NCI-H1417 treated with DMSO at 0.1 percent for 48 hours (cell line): ENCODE measurements at places on chromosomes 1 and 21.

DNA sequence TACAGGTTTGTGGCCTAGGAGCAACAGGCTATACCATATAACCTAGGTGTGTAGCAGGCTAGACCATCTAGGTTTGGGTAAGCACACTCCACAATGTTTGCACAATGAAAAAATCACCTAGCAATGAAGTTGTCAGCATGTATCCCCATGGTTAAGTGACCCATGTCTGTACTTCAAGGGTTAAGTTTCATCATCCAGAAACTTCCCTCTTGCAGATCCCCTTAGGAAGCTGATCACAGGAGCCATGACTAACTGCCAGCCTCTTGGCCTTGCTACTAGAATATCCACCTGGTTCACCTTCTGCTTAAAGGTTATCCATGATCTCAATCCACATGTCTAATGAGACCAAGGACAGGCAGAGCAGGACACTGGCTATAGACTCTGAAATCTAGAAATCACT lies 3.5 kb upstream of the UBXN10 start:
- DNase-seq = no peak

GRCh38 chr1:3651026-3651929 lies 1.0 kb upstream of the TP73 start:
- DNase-seq = no peak

DNA sequence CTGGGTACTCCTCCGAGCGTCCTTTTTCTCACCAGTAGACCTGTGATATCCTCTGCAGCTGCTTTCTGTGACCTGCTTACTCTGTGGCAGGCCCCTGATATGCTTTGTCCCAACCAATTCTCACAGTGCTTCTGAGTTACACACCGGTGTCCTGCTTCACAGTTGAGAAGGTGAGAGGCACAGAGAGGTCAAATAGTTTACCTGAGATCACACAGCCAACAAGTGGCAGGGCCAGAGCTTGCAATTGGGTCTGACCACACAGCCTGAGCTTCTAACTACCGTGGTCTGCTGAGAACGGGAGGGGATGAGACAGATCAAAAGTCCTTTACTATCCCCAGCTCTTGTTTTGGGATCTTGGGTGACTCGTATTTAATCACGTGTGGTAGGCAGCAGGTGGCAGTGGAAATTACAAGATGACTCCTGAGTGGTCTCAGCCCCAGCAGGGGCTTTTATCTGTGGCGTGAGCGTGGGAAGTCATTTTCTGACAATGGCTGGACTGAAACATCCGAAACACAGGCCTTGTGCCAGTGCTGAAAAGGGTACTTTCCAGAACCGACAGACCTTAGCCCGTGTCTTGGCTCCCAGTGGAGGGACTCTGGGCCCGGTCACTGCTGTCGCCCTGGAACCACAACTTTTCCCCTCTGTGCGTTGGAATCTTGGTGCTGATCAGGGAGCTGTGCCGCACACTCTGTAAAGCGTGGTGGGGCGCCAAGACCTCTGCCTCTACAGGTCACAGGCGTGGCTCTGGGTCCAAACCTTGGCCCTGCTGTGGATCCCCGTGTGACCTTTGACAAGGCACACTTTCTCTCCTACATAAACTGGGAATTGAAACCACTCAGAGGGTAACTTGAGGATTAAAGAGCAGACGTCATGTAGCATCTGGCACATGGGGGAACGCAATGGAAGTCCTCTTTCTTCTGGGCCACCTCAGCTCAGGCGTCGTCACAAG lies 11.9 kb downstream of the THEMIS2 start:
- no peak for DNase-seq

DNA sequence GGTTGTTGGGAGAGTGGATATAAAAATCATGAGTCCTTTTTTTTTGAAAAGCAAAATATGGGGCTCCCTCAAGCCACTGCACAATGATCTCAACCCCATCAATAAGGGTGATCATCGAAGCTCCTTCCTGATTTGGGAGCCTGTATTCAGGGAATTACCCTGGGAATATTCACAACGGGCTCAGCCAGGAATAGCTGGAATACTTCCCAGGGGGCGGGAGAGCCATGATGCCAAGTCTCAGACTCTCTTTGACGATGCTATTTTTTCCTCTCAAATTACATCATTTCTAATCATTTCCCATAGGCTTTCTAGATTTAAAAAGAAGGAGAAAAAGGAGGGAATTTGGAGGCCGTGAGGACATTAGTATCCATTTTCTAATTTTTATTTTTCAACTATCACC lies 18.4 kb downstream of the OLIG1 start:
- DNase-seq = no peak

- no peak for DNase-seq
Observed at GRCh38 chr1:231508941-231509340, 19.5 kb upstream of the TSNAX start.

GRCh38 chr21:25934771-25935224 lies 200.0 kb downstream of the GABPA start:
- DNase-seq = no peak

DNA sequence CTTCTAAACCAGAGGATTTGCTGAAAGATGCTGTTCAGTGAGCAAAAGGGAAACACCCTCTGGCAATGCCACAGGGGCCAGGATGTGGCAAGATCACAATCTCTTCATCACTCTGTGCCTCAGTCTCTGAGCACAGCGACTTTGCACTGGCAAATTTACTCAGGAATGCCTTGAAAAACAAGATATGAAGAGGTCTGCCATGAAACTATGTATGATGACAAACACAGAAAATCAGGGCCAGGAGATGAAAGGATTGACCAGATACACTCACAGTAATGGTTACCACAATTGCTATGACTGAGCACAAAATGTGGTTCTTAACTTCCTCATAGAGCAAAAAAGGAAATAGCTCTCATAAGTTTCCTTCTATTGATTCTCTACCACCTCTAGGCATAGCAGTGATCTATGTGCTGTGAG lies 5.8 kb downstream of the TTC13 start:
- DNase-seq = no peak

DNA sequence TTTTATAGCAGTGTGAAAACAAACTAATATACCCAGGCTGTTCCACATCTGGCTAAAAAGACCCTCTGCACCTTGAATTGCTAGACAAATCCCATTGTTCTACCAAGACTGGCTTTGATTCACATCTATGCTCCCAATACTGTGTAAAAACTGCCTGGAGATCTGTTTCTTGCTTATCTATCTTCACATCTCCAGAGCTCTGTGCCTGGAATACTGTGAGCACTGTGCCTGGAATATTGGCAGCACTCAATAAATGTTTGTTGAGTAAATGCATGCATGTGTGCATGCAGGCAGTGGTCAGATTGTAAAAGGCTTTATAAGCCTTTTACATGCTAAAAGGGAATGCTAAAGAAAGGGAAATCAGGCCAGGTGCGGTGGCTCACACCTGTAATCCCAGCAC lies 75.5 kb upstream of the APP start:
- DNase-seq = no peak

- no peak for DNase-seq
Observed at GRCh38 chr1:169653873-169654272, 23.9 kb upstream of the SELP start.

GRCh38 chr1:152397474-152397873 lies 16.6 kb downstream of the CRNN start:
- DNase-seq = no peak

DNA sequence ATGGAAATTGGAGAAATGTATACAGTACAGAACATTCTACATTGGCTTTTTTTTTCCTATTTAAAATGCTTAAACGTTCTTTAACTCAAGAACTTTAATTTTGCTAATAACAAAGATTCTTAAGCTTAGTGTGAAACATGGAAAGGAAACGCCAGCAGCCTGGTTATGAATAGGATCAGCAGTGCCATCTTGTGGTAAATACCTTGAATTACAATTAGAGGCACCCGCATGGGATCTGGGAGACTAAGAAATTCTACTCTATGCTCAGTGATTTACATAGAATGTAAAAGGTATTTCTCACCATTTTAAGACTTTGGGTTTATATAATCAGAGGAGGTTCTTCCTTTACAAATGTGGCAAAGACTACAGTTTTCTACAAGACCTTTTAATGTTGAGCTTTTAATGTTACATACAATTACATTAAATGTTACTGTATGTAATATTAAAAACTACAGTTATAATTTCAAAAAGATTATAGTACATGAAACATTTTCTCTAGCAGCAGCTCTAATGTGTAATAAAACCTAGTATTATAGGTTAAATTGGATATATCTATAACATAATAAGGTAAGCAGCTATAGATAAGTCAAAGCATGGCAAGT lies 32.1 kb upstream of the APOBEC4 start:
- DNase-seq = no peak

DNA sequence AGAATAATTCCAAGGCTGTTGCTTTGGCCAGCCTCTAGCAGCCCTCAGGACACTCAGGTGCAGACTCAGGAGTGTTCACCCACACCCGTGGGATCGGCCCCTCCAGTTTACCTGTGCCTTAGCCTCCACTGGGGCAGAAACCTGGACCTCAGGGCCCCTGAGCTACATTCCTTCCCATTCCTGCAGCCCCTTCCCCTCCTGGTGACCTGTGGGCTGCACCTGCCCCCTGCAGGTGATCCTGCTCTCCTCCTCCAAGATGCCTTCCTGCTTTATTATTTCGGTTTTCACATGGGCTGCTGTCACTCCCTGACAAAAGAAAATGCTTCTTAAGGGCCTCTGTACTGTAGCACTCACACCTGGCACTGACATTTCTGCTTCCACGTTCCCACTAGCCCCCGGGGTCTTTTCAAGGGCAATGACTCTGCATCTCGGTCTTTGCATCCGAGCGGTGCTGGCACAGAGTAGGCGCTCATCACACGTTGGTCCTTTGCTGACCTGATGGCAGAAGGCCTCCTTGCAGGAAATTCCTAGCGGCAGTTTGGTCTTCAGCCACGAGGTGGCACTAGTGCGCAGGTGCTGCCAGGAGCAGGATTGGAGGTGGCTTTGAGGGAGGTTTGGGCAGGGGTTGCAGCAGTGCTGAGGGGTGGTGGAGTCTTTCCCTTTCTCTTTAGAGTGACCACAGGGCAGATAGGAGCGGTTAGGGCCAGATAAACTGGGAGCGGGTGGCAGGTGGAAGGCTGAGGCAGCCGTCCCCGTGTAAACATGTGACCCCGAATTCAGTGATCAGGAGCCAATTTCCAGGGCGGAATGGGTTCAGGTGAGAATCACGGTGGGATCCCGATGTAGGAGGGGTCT lies 25.3 kb upstream of the ETV3 start:
- no peak for DNase-seq

DNA sequence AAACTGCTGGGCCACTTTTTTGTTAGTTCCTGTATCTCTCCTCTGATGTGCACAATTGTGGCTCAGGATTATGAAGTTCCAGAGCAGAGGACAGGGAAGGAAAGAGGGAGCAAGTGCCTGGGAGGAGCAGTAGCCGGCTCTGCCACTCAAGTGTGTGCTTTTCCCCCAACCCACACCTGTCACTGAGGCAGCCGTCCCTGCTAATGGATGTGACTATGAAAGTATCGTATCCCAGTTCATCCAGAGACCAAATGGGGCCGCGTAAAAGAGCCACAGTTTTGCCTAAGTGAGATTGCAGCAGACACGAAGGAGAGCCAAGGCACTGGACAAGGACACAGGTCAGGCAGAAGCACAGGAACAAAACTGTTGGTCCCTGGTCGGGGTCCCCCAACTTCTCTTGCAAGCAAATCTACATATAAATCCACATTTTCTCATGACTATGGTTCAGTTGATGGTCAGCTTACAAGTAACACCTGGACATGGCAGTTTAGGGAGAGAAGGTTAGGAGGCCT lies 204.7 kb downstream of the RHOU start:
- no peak for DNase-seq

GRCh38 chr1:226688056-226688748 lies 50.9 kb downstream of the ITPKB start:
- no peak for DNase-seq

- DNase-seq = no peak
Observed at GRCh38 chr1:204972426-204972825, 70.6 kb upstream of the CNTN2 start.

- no peak for DNase-seq
Observed at GRCh38 chr1:225655509-225656258, 2.8 kb upstream of the ENAH start.

- DNase-seq = no peak
Observed at GRCh38 chr1:156465747-156466365, 34.7 kb downstream of the MEF2D start.

DNA sequence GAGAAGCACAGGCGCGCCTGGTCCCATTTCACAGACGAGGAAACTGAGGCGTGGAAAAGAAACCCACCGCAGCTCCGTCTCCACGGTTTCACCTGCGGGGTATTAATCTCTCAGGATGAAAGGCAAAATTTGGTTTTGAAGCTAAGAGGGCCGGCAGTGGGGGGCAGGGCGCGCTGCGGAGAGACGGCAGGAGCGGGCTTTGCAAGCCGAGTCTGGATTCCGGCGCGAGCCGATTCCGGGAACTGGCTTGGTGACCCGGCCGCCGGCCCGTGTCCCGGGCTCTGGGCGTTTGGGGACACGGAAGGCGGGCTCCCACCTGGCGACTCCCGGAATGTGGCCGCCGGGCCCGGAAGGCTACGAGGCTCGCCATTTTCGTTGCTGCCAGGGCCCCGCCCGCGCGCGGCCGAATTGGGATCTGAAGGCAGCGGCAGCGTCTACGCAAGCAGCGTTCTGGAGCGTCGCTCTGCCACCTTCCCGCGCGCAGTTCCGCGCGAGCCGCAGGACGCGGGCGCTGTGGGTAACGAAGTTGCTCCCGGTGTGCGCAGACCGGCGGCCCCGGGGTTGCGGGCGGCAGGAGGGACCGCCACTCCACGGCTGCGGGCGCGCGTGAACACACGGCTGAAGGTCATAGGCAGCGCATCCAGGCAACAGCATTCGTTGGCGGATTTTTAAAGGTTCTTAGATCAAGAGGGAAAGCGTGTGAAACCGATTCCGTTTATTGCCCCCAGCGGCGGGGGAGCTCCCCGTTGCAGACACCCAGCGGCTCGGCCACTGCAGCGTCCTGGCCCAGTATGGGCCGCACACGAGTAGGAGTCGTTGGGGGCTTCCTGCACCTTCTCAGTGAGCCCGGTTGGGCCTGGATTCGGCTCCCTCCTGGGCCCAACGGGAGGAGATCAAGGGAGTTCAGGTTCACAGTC lies 5.4 kb upstream of the PRDM16 start:
- DNase-seq = no peak

DNA sequence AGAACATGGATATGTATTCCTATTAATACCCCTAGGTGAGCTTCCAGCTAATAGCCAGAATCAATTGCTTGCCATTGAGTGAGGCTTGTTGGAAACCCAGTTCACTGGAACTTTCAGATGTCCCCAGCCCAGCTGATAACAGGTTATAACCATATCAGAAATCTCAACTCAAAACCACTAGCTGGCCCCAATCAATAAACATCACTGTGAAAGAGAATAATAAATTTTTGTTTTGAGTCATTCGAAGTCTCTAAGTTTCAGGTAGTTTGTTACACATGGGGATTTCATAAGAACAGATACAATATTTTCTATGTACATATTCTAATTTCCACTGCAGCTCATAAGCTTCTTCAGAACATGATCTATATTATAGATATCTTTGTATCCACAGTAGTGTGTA lies 162.9 kb upstream of the SNX7 start:
- no peak for DNase-seq

- DNase-seq = no peak
Observed at GRCh38 chr1:38991638-38992411, 749 bp downstream of the AKIRIN1 start.
